Adipocyte (in vitro differentiated cells): ENCODE measurements at places on chromosomes 2 and 18.

GRCh38 chr18:75869162-75869561 is 441.7 kb upstream of the SMIM21 start:
- no peak for DNase-seq

- peak; percentile 82 for DNase-seq
These were observed 62.0 kb downstream of the TGIF1 start for GRCh38 chr18:3511980-3512379.

- DNase-seq: no peak
These were observed 103.4 kb upstream of the RASGRP3 start for GRCh38 chr2:33372940-33373553.

GRCh38 chr2:37357530-37357929 is 13.1 kb downstream of the QPCT start:
- no peak for DNase-seq

DNA sequence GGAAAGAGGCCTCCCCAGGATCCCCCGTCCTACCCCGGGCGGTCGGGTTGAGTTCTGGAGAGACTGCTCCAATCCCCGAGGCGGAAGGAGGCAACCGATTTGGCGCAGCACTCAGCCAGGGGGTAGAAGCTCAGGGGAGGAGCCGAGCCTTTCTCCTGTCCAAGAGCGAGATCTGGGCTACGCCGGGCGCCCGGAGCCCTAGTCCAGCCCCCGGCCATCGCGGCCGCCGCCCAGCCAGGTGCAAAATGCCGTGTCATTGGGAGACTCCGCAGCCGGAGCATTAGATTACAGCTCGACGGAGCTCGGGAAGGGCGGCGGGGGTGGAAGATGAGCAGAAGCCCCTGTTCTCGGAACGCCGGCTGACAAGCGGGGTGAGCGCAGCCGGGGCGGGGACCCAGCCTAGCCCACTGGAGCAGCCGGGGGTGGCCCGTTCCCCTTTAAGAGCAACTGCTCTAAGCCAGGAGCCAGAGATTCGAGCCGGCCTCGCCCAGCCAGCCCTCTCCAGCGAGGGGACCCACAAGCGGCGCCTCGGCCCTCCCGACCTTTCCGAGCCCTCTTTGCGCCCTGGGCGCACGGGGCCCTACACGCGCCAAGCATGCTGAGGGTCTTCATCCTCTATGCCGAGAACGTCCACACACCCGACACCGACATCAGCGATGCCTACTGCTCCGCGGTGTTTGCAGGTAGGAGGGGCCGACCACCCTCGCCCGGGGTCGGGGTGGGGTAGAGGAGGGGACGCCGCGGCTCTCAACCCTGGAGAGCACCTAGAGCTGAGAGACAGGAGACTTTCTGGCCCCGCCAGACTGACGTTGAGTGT is at the start of gene DYSF:
DYSF (plus strand) TSS at position 158 of the 817 bp plus-strand sequence.
- peak; percentile 55 for DNase-seq

GRCh38 chr2:226999661-227000060 is 163.8 kb downstream of the RHBDD1 start:
- DNase-seq: peak; percentile 38

DNA sequence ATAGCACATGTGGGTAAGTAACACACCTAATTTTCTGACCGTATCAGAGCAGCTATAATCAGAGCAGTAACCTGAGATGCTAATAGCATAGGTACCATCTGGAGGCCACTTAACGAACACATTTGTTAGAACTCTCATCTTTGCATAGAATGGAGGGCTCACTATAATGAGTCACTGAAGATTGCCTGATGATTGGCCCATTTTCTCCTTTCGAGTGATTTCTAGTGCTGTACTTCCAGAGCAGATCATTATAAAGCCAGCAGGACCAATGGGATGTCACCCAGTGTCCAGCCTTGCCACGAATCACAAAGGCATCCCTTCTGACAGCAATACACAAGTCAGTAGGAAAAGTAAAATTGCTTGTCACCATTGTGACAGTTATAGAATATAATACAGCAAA is 81.7 kb upstream of the REV1 start:
- DNase-seq: no peak

- peak; percentile 66 for DNase-seq
These were observed 971.0 kb upstream of the CDH2 start for GRCh38 chr18:29147944-29148343.
